ENCODE measurements at places on chromosomes 13 and 19.
A peak's percentile ranks its signal among the peaks of the same experiment; 100 is the strongest.

DNA sequence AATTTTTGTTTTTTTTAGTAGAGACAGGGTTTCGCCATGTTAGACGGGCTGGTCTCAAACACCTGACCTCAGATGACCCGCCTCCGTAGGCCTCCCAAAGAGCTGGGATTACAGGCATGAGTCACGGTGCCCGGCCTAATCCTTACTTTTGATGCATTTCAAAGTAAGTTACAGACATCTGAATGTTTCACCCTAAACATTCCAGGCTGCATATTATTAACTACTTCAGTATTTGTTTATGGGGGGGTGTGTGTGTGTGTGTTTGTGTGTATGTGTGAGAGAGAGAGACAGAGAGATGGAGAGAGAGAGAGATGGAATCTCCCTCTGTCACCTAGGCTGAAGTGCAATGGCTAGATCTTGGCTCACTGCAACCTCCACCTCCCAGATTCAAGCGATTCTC, 13.1 kb downstream of the SULT2B1 start:
- no peak for DNase-seq

- DNase-seq = peak; percentile 69
Observed at GRCh38 chr13:112587764-112588489, at the start of gene TUBGCP3. Gene TUBGCP3, minus strand, starts transcription at chr13:112588153. Its CDS starts 173 bp downstream, at chr13:112587980.

- no peak for DNase-seq
Observed at GRCh38 chr13:70338609-70339008, 230.4 kb upstream of the KLHL1 start.

- no peak for DNase-seq
Observed at GRCh38 chr13:77305266-77305665, 21.6 kb downstream of the MYCBP2 start.

DNA sequence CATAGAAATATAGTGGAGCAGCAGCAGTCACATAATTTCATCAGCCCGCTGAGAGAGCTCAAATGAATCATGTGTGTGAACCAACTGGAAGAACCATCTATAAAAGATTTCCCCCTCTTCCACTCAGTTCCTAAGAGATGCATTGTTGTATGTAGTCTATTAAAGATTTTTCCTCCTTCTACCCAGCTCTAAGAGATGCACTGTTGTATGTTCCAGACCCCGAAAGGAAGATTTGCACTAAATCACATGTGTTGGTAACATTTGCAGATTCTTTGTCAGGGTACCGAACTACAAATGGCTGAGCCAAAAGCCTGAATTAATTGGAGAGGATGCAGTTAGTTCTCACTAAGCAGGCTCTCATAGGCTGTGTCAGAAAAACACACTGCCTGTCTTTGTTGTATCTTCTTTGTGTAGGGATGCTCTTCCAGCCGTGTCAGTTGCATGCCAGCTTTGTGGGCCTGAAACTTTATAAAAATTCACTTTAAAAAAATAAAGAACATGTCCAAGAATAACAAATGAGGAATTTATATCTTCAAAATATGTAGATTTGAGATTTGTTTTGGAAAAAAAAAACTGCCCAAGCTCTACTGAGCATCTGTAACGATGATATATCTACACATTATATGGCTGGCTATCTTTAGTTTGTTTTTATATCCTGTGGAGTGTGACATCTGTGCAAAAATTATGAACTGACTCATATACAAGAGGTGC, 223.1 kb downstream of the MZT1 start:
- DNase-seq = no peak

DNA sequence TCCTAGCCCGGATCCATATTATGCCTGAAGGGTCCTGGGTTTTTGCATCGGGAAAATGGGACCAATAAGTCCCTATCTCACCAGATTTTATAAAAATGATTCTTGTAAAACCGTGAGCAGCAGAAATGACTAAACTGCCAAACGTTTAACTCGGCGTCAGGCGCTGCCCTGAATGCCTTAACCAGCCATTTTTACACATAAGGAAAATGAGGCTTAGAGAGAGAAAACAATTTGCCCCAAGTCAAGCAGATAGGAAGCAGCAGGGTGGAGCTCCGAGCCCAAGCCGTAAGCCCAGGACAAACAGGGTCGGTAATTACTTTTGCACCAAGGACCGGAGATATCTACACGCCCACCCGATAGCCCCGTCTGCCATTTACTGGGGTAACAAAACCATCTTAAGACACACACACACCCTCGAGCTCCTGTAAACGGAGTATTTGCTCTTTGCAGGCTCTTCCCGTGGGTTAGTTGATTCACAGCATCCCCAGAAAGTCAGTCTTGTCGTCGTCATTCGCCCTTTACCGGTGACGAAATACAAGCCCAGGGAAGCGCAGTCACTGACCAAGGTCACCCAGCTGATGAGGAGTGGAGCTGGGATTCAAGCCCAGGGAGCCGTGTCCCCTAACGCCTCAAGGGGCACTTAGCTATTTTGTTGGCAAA, 16.0 kb upstream of the MRI1 start:
- DNase-seq = no peak

GRCh38 chr19:28563964-28564921, 648.7 kb downstream of the UQCRFS1 start:
- no peak for DNase-seq

- no peak for DNase-seq
Observed at GRCh38 chr19:988081-988480, 3.9 kb downstream of the WDR18 start.
